ENCODE measurements at places on chromosomes 7 and 10.
A peak's percentile ranks its signal among the peaks of the same experiment; 100 is the strongest.

DNA sequence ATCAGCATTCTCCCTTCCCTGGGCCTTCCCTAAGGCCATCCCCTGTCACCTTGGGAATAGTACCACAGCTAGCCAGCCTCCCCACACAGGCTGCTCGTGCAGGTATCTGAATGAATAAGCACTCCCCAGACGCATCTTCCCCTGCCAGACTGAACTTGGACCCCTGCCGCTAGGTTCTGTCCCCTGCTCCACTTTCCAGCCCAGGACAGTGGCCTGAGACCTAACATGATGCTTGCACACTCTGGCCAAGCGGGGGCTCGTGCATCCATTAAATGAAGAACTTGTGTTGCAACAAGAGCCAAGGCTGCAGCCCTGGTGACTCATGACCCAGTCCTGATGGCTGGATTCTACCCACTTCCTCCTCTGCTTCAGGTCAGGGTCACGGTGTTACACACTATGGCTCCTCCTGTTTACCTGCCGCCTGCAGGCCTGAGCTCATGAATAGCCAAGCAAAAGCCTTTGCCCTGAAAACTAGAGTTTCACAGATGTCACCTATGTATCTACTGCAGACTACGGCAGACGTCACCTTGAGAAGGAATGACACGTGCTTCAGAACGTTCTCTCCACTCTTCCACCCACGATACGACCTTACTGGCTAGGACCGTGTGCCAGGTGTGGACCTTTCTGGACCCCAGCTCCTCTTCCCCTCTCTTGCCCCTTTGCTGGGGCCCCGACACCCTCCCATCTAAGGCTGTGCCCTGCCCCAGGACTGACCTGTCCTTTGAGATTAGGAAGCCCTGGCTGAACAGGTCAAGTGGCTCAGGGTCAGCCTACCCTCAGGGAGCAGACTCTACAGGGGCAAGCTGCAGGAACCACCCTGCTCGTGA lies 6.5 kb downstream of the ASB13 start:
- peak; percentile 84 for DNase-seq

DNA sequence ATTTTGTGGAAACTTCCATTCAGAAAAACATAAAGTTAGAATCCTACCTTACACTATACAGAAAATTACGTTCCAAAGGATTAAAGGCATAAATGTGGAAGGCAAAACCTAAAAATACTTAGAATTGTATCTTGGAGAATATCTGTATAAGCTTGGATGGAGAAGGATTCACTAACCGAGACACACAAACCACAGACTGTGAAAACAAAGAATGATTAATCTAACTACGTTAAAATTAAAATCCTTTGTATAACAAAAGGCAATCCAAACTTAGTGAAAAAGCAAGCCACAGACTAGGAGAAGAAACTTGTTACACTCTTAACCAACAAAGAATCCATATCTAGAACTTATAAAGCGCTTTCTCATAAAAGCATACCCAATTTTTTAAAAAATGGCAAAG lies 678.8 kb downstream of the INHBA start:
- DNase-seq = no peak

- no peak for DNase-seq
Measured at GRCh38 chr7:84021292-84021908, 173.2 kb downstream of the SEMA3A start.

DNA sequence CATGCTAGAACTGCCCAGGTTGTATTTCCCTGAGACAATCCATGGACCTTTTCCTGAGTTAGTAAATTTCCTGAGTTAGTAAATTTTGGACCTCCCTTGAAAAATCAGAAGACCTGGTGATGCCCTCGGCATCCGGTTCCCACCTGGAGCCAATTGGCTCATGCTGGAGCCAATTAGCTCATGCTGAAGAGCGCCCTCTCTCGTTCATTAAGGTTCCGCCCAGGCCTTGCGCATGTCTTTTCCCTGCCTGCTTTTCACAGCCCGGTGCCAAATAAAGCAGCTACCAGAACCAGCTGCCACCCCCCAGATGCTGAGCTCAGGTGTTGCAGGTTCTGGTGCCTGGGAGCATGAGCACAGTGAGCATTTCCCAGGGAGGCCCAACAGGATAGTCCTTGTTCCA lies 96.2 kb downstream of the APBB1IP start:
- DNase-seq = no peak

DNA sequence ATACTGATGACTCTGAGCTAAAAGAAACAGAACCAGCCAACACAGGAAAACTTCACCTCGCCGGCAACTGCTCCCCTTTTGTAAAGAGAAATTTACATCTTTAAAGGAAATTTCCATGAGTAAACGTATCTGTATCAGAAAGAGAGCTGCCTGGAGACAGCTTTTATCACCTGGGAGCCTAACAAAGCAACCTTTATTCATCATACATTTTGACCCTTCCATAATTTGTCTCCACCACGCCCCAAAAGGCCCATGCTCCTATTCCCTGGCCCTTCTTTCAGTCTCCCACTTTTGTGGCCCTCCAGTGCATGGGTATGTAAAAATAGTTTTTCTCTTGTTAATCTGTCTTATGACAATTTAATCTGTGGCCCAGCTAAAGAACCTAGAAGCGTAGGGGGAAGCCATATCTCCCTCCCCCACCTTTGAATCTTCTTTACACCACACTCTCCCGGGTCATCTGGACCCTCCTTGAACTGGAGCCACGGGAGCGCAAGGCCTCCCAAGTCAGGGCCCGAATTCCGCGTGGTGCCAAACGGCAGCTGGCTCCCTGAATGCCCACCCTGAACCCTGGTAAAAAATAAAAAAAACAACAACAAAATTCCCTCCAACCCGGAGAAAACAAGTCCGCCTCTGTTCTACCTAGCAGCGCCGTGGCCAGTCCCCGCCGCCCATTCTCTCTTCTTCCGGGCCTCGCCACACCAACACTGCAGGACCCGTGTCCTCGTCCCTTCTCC lies 15.4 kb upstream of the FKBP9 start:
- DNase-seq = peak; percentile 6

DNA sequence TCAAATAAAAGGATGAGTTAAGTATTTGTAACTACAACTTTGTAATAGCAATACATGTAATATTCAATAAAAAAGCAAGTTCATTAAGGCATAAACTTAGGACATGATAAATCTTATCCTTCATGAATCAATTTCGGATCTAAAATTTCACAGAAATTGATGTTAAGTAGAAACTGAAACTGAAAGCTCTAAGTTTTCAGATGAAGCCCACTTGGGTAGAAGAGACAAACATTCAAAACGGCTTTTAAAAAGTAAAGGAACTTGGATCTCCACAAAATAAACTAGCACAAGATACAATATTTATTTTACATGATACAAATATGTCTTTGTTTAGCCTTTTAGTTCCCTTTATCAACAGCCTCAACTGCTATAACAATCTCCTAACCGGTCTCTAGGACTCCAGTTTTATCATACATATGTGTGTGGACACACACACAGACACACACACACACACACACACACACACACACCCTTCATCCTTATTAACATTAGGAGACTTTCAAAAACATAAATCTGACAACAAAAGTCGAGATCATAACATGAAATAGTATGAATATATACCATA lies 83.7 kb downstream of the USP6NL start:
- DNase-seq = no peak

- DNase-seq = no peak
Measured at GRCh38 chr7:79403879-79404278, 49.6 kb downstream of the MAGI2 start.

All from bronchial epithelial cell (primary cell).